ENCODE measurements at places on chromosomes 11 and 22. TPM values are rescaled to one million over a fixed set of nuclear protein-coding genes. Genes with fewer than 3 reads are reported as not detected.

Gene IL18
- 37.4 TPM for polyA plus RNA-seq

GRCh38 chr22:43166132-43166930 lies 15.0 kb downstream of the TSPO start:
- no peaks in the 10 kb centered on the region for H3K36me3 ChIP-seq
- H3K4me3 ChIP-seq, result no peak overlapping the region
- H3K27me3 ChIP-seq, result no peaks in the 10 kb centered on the region

GRCh38 chr11:117696540-117696939 lies 100.5 kb downstream of the DSCAML1 start:
- no peak for DNase-seq
- H3K4me3 ChIP-seq, result no peak overlapping the region

DNA sequence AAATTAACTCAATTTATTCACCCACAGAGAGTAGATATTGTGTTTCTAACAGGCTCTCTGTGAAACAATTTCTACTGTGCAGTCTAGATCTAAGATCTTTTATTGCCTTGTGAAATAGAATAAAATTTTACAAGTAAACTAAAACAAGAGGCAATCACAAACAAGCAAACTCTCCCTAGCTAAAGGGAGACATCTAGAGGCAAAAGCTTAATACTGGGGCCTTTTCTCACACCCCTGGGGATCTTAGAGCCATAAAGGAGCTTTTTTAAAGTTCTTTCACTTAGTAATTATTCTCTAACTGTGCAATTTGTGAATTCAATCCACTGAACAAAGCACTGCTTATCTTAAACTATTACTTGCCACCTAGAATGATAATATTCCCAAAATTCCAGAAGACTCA lies 19.7 kb downstream of the ALG9 start:
- H3K4me3 ChIP-seq, result no peak overlapping the region
- H3K27me3 ChIP-seq, result no peaks in the 10 kb centered on the region
- no peaks in the 10 kb centered on the region for H3K4me1 ChIP-seq
- no peak overlapping the region for H3K27ac ChIP-seq
